ENCODE measurements at places on chromosomes 12 and 14.
A peak's percentile ranks its signal among the peaks of the same experiment; 100 is the strongest.

DNA sequence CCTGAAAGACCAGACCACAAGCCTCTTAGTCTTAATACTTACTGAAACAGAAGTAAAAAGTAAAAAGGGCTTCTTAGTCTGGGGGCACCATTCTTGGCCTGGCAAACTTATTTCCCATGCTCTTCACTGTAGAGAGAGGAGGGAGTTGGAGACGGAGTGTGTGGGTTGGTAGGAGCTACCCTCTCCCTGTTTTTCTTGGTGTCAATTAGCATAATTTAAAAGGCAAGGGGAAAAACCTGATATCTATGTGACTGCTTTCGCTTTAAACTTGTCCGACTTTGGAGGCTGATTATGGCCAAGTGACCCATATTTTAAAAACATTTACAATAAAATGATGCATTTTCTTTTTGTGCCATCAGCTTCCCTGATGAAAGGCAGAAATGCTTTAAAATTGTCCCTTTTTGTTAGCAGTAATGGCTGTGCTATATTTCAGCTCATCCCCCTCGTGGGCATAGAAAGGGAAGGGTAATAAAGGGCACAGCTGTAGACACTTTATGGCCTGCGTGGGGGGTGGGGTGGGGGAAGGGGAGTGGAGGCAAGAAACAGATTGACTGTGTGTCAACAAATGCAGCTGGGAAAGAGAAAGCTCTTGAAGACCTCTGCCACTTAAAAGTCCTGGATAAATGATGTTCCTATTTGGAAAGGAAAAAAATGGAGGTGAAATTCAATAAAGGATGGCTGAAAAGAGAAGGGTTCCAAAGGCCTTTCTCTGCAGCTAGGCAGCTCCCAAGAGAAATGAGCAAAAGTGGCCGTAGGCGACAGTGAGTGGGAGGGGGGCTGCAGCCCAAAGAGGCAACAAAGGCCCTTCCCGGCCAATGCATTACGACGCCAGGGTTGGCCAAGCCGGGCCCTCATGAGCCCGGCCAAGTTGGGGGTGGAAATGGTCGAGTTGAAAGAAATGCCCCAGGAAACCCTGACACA lies 57.5 kb upstream of the TMEM263 start:
- no peak for DNase-seq

GRCh38 chr12:130872179-130873096 lies 572 bp downstream of the RAN start:
- DNase-seq: no peak

- DNase-seq: peak; percentile 54
Measured at GRCh38 chr12:60394665-60395064, 798.8 kb downstream of the SLC16A7 start.

DNA sequence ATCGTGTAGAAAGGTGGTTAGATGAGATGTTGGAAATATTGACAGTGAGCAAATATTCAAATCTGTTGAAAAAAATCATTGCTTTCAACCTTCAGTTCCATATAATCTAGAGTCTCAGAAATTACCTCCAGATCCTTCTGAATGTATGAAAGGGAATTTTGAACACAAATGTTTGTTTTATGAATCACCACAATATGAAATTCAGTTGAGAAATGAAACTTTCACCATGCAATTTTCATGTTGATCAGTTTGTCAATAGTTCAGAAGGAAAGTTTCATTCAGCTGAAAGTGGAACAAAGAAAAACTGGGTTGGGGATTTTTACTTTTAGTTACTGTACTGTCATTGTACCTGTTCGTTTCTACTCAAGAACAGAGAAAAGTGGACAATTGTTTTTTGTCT lies 953.6 kb downstream of the SLC6A15 start:
- peak; percentile 13 for DNase-seq

GRCh38 chr14:52553002-52553670 lies 500 bp downstream of the GPR137C start:
- DNase-seq: peak; percentile 14

GRCh38 chr12:57116580-57117281 lies 5.6 kb upstream of the STAT6 start:
- DNase-seq: no peak
